CD4-positive, alpha-beta T cell treated with Interleukin-17A for 1 hour (primary cell): ENCODE measurements at places on chromosomes 6 and 20.

DNA sequence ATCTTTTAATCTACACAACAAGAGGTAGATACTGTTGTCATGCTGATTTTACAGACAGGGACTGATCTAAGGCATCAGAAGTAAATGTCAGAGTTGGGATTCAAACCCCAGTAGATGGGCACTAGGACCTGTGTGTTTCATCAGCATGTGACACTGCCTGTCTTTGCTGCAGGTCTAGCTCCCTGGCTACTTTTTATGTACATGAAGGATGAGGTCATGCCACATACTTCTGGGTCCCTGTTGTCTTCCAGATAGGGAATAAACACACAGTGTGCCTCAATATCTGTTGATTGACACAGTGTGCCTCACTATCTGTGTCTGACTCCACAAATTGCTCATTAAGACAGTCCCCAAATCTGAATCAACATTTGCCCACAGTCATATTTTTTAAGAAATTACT, 106.9 kb downstream of the TFAP2B start:
- no peak for DNase-seq

DNA sequence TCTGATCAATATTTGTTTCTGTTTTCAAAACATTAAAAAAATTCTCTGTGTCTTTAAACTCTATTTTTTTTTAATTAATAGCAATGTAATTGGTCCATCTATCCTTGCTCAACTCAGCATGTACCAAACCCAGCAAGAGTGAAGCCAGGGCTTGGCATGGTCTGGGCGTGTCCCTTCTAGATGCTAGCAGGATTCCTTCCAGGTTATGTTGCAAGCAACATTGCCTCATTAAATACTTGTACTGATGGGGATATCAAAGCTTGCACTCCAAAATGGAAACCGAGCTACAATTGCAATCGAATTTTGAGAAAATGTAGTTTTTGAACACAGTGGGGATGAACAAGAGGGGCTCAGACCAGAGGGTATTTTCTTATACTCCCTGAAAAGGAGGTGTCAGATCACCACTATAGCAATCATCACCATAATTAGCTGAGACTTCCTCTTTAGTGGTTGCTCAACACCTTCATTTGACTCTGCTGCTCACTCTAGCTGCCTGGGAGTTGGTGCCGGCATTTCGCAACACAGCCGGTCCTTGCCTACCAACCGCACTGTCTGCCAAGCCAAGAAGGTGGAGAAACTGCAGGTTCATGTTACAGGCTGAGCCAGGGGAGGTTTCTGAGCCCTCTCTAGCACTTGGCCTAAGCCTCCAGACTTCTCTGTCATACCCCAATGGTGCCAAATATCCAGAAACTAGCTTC, 67.8 kb upstream of the RALGAPA2 start:
- peak; percentile 12 for DNase-seq

- no peak for DNase-seq
These were observed 107.9 kb upstream of the MLIP start for GRCh38 chr6:54003316-54003715.

DNA sequence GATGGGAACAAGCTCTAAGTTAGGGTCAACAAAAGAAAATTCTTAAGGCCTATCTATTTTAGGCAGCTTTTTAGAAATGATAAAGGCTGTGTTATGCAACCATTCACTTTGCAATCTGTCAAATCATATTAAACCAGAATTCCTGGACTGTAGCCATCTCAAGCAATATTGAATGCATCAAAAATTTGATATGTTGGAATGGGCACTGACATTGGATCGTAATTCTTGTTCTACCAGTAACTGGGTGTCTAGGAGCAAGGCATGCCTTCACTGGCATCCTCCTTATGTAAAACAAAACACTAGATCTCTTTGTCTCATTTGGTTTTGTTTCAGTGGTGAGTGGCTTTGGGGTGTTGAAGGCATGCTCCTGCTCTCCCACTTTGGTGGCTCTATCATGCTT, 145.6 kb downstream of the JARID2 start:
- DNase-seq: no peak
